ENCODE measurements at places on chromosomes 11 and 22. TPM values are rescaled to one million over a fixed set of nuclear protein-coding genes. Genes with fewer than 3 reads are reported as not detected.

CCDC87 gene
- total RNA-seq: 0.62 TPM

DEUP1 gene
- 0.16 TPM for total RNA-seq

OR6A2 gene
- total RNA-seq: 0.47 TPM

RGL4 gene
- total RNA-seq: not detected

SLC25A18 gene
- 6.4 TPM for total RNA-seq

GGTLC3 gene
- not detected for total RNA-seq

SCGB1A1 gene
- total RNA-seq: not detected

BACE1-AS gene
- 5.3 TPM for total RNA-seq

IL17REL gene
- not detected for total RNA-seq

MAJIN gene
- total RNA-seq: not detected

PLXNB2 gene
- total RNA-seq: 46.0 TPM

CD44 gene
- total RNA-seq: 6.2 TPM

KRTAP5-2 gene
- not detected for total RNA-seq

CDC42EP2 gene
- 9.0 TPM for total RNA-seq

SERHL2 gene
- total RNA-seq: 5.6 TPM

TSSK2 gene
- not detected for total RNA-seq

DNA sequence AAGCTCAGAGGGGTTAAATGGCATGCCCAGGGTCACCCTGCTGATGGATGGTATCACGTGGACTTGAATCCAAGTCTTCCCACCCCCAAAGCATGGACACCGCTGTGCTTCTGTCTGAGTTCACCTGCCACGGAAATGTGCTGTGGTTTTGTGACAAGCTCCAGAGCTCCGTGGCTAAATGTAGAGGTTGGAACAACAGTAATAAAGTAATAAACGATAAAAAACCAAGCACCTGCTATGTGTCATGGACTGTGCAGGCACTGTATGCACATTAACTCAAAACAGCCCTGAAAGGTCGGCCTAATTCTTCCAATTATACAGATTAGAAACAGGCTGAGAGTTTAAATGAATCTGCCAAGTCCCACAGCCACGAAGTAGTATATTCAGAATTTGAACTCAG, 182.1 kb upstream of the NAV2 start:
- no peak for DNase-seq

DNA sequence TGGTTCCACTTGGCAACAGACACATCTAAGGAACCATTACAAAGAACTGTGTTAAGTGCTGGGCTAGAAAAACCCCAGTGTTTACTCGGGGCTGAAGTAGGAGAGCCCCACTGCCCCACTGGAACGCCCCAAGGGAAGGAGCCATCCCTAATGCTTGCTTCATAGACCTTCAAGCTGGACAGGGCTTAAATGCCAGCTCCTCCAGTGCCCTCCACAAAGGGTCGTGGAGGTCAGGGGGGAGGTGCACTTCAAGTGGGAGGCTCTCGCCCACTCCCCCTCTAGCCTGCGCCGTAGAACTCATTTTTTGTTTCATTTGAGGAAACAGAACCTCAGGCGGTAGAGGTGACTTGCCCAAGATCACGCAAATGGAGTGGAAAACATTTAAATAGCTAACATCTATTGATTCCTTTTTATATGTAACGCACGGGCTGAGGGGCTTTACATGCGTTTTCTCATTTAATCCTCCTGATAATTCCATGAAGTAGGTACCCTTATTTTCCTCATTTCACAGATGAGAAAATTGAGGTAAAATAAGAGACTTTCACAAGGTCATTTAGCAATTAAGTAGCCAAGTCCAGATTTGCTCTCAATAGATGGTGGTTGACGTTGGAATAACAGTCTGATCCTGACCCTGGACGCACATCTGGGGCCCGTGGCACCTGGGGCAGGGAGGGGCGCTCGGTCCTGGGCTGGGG, 545 bp upstream of the ZDHHC13 start:
- no peak for DNase-seq

DNA sequence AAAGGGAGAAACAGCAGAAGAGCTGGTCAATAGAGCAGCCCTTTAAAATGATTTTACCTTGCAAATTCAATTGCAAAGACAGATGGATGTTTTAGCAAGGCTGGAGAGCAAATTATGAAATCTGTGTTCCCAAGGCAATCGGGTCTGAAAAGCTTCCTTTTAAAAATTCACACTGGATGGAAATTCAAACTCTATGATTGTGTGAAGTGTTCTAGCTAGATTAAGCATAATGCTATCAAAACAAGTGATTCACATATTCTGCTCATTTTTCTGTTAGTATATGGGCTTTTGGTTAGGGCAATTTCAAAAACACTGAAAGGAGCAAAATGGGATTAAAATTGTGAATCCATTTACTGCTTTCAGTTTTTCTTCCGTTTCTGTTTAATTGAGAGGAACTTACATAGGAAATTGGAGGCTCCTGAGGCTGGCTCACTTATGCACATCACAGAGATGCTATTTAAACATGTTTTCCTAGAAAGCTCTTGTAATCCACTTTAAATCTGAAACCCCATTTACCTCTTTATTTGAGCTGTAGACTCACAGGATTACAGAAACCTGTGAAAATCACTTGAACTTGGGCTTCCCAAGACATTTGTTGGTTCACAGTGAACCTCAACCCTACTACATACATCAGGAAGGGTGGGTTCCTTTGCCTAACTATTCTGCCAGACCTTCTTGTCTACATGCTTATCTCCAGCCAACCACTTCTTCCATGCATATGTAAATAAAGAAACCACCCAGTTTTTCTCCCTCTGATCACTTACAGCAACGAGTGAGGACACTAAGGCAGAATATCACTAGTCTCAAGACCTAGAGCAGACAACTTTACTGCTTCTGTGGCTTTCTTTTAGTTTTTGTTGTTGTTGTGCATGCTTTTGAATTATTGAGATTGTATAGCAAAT, 201.9 kb upstream of the PITPNB start:
- DNase-seq: no peak

GRCh38 chr22:32701034-32701433, 100.5 kb upstream of the TIMP3 start:
- DNase-seq: no peak

DNA sequence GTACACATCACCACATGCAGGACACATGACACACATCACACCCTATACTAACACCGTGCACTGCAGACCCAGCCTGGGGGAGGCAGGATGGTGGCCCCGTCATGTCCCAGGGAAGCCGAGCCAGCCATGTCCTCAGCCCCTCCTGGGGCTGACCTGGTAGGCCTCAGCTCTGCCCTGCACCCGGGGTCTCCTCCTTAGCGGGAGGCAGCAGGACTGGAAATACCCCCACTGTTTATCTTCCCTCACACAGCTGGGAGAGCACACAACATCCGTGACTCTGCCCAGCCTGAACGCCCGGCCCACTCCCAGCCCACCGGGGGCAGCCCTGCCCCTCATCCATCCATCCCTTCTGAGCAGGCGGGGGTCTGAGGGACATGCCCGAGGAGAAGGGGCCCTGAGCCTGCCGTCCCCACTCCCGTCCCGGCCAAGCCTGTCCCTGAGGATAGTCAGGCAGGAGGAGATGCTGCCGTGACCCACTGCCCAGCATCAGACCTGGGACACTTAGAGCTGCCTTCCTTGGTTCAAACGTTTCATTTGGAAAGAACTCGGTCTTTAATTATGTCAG, 945.0 kb downstream of the BRD1 start:
- DNase-seq: no peak

GRCh38 chr11:58617976-58618557, 4.4 kb upstream of the CNTF start:
- no peak for DNase-seq

GRCh38 chr11:122107566-122107965, 8.4 kb downstream of the BLID start:
- DNase-seq: no peak

- no peak for DNase-seq
These were observed 5.0 kb upstream of the CCDC88B start for GRCh38 chr11:64334764-64335735.

- DNase-seq: no peak
These were observed 663.7 kb upstream of the B3GAT1 start for GRCh38 chr11:135075740-135076139.

GRCh38 chr22:27962268-27963044, 43.4 kb upstream of the PITPNB start:
- no peak for DNase-seq

DNA sequence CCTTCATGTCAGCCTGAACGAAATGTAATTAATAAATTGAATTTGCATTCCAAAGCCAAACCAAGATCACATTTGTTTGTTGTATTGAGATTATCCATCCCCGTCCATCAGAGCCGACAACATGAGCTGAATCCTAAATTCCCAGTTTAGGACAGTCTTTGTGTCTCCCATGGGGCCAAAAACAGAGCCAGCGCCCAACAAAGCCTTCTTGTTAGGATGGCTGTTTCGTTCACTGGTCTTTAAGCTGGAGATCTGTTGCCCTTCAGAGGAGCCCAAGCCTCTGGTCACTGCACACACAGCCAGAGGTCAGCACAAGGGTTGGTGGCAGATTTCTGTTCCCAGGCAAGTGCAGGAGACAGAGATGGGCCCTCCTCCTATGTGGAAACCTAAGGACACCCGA, 25.8 kb downstream of the DSCAML1 start:
- peak; percentile 53 for DNase-seq

DNA sequence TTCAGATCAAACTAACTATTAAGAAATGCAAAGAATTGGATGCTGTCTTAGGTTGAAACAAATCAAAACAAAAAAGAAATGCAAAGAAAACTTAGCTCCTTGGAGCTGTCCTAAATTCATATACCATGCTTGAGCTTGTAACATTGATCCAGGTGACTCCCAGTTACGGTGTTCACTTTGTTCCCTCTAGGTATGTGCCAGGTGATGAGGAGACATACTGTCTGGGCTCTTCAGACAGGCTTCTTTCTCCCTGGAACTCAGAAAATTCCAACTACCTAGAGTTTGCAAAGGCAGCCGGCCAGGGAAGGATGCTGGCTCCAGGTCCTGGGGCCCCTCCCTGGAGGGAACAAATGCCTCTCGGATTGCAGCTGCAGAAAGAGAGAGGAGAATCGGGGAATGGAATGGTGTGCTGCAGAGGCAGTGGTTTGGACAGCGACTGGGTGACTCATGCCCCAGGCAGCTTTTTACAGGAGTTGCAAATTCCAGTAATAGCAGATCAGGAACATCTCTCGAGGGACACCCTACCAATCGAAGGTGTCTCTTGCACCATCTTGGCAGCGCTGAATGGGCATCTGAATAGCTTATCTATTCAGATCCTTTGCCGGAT, 12.3 kb upstream of the ASPHD2 start:
- DNase-seq: no peak

DNA sequence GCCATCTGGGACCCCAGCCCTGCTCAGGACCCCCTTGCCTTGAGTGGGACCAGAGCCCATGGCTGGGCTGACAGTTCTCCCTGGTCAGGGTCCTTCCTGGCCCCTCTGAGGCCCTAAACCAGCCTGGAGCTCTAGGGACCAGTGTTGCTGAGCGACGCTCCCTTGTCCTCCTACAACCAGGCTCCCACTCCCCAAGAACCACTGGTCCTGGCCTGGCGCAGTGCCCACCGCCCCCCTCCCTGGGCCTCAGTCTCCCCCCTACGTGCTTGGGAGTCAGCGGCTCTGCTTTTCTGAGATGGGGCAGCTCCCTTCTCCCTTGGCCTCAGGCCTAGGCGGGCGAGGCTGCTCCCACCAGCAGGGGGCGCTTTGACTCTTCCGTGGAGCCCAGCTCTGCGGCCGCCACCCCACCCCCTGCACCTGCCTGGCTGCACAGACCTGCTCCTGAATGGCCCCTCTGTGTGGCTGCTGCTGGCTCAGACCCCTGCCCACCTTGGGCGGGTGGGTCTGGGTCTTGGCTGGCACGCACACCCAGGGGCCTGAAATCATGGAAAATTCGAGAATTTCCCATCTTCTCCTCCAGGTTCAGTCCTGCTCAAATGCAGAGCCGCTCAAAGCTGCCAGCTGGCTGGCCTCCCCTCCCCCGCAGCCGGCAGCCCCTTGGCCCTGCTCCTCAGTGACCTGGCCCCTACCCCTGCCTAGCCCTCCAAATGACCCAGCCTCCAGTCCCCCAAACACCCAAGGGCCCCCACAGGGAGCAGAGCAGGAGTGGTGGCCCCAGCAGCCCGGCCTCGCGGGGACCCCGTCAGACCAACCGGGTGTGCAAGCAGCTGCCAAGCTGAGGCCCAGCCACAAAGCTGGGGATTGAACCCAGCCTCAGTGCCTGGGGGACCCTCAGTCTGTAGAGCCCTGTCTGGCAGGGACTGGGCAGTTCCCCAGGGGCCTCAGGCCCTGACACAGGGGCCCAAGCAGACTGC, 9.1 kb downstream of the PRR33 start:
- peak; percentile 23 for DNase-seq

DNA sequence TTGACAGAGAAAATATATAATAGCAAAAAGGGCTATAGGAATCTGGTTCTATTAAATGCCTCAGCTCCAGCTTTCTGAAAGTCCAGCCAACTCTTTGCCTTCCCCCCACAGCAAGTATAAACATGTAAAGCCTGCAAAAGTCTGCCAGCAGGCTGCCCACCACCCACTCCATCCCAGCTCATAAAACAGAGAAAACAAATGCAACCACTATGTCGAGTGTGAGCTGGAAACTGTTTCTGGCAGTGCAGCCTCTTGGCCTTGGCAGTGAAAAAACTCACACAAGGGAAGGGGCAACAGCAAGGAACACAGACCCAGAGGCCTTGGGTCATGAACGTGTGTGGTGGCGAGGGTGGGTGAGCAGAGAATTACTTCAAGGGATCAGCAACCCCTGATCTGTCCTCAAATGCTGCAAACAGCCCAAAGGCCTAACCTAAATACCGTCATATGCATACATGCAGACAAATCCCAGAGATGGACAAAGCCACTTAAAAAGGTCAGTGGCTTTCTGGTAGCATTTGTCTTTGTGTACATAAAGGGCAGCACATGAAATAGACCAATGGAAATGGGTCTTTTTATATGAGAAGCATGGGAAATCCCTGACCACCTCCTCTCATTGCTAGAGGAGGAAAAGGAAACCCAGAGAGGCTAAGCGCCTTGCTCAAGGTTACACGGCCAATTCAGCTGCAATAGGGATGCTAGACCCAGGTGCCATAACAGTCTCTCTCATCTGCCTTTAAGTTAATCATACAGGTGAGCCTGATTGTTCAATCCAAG, 74.8 kb downstream of the NAT10 start:
- no peak for DNase-seq

DNA sequence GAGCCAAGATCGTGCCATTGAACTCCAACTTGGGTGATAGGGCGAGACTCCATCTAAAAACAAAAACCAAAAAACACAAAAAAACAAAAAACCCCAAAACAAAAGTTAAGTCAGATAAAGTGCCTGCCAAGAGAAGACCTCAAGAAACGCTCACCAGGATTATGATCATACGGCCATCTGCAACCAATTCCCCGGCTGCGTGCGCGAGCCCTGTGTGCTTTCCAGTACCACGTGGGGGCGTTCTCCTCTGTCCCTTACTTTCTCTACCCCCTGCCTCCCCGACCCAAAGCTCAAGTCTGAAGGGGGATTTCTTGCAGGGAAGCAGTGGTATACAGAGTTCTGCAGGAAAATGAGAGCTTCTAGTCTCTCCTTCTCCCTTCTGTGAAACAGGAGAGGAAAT, 10.5 kb upstream of the RPS19BP1 start:
- DNase-seq: no peak

DNA sequence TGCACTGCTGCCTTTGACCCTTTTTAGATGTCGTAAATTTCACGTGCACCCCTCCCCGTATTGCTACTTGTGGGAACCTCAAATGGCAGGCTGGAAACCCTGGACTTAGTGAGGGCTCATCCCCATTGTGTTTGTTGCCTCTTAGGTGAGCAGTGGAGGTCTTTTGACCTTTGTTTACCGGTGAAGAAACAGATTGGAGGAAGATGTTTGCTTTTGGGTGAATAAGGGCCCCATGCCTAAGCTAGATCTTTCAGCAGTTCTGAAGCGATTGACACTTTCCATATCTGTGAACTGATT, 782 bp downstream of the SMARCB1 start:
- DNase-seq: no peak

Measured in occipital lobe (tissue), 3 donors.